Activated CD4-positive, alpha-beta T cell treated with anti-CD3 and anti-CD28 coated beads, Interleukin-2, amount 10 ng/mL, durations not matched to agents 24 days and 14 days (primary cell): ENCODE measurements at places on chromosomes 1 and 21.
A peak's percentile ranks its signal among the peaks of the same experiment; 100 is the strongest.

DNA sequence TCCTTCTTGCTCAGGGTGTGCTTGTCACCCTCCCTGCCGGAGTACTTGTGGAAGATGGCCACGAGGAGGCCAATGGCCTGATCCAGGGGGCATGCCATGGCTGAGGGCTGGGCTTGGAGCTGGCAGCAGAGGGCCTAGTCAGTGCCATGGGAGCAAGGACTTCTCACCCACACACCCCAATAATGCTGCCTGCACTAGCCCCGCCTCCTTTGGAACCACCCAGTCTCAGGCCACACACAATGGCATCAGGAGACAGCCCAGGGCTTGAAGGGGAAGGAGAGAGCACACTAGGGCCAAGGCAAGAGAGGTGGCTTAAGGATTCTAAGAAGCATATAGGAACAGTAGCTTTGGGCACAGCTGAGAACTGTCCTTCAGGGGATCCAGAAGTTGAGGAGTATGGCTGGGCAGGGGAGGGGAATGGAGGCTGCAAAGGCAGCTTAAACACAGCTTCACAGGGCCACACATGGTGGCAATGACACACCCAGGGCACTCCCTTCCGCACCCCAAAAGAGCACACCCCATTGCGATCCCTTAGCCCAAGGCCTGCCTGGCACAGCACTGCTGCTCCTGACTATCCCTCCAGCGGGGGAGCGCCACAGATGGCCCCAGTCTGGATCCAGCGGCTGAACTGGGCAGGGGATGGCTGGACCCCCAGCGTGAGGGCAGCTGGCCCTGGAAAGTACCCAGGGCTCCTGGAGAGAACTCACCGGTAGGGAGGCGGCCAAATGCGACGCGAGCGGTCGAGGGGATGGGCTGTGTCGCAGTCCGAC lies at the start of gene S100A6:
S100A6 (minus strand) TSS at position 750 of the 770 bp plus-strand sequence; CDS start at position 98, 652 bp downstream.
- peak; percentile 84 for DNase-seq

DNA sequence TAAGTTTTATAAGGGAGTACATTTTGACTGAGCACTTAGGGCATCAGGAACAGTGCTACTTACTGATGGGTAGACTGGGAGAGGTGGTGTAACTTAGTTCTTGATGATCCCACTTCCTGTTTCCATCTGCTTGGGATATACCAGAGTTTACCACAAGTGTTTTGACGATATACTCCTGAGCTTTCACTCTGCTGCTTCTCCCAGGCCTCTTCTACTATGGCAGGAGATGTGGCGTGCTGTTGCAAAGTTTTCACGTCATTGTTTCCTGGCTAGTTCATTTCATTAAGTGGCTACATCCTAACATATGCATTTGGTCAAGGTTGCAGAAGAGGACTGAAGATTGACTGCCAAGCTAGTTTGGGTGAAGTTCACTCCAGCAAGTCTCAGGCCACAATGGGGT lies 41.3 kb upstream of the LAMC2 start:
- DNase-seq: no peak

DNA sequence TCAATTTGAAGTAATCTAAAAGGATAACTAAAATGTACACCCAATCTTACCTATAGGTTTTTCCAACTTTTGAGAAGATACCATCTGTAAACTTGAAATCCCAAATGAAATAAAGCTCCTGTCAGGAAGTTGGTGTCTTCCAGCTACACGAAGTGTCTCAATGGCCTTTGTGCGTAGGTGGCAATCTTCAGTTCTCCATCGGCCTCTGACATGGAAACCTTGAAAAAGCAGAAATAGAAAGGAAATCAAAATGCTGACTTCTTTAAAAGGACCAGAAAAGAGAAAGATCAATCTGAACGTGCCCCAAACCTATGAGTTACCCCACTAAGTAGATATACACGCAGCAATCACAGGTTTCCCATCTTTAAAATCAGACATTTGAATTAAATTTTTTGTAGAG lies 10.0 kb downstream of the MKNK1 start:
- no peak for DNase-seq

GRCh38 chr21:34612056-34612455 lies 2.9 kb downstream of the RCAN1 start:
- no peak for DNase-seq
